Right renal pelvis (tissue), 4 donors: ENCODE measurements at places on chromosomes 1 and 21. TPM values are rescaled to one million over a fixed set of nuclear protein-coding genes. Genes with fewer than 3 reads are reported as not detected.

DNA sequence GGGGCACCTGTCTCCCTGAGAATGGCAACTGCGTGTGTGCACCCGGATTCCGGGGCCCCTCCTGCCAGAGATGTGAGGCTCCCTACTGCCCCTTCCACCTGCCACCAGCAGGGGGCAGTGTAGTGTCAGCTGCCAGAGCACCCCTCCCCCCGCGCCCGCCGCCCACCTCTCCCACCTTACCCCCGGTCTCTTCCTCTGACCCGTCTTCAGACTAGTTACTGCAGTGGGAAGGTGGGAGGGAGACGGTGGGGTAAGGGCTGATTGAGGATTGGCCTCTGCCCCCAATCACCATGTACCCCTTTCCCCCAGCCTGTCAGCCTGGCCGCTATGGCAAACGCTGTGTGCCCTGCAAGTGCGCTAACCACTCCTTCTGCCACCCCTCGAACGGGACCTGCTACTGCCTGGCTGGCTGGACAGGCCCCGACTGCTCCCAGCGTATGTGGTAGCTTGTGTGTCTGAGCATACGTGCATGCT, 10.1 kb upstream of the LRRC71 start:
- no peak for DNase-seq

GRCh38 chr1:86197206-86197855, 40.8 kb upstream of the COL24A1 start:
- DNase-seq: no peak

Gene KISS1
- 0.66 TPM for polyA plus RNA-seq

Gene SKI
- 54.2 TPM for polyA plus RNA-seq

Gene S100A13
- polyA plus RNA-seq: 158 TPM
